Left colon (tissue), 2 donors: ENCODE measurements at places on chromosomes 11 and 22.

DNA sequence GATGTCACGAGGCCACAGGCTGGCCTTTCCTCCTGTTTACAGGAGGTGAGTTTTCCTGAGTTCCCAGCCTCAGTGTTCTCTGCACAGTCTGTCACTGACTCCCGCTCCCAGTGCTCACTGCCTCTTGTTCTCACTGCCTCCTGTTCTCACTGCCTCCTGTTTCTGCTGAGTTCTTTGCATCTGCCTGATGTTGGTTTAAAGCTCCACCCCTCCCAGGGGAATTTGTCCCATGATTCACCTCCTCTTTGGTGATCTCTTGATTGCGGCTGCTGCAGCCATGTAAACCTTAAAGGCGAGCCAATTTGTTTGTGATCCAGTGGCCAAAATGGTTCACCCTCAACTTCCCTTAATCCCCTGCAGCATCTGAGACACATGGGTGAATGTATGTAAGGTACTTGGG lies 6.0 kb upstream of the TUBA8 start:
- no peak for DNase-seq

DNA sequence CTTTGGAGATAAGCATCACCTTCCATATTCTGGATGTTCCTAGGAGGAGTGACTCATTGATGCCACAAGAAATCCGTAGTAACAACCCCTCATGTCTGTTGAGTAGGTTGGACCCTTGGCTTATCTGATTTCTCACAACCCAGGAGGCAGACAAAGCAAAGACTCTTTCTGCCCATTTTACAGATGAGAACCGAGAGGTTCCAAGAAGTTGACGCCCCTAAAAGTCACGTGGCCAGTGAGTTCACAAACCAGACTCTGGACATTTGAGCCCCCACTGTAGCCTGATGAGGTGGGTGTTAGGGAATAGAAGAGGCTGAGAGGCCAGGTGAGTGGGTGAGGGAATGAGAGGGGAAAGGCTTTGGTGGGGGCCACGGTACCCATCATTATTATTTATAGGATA lies 70.3 kb downstream of the TSPAN18 start:
- DNase-seq: no peak

DNA sequence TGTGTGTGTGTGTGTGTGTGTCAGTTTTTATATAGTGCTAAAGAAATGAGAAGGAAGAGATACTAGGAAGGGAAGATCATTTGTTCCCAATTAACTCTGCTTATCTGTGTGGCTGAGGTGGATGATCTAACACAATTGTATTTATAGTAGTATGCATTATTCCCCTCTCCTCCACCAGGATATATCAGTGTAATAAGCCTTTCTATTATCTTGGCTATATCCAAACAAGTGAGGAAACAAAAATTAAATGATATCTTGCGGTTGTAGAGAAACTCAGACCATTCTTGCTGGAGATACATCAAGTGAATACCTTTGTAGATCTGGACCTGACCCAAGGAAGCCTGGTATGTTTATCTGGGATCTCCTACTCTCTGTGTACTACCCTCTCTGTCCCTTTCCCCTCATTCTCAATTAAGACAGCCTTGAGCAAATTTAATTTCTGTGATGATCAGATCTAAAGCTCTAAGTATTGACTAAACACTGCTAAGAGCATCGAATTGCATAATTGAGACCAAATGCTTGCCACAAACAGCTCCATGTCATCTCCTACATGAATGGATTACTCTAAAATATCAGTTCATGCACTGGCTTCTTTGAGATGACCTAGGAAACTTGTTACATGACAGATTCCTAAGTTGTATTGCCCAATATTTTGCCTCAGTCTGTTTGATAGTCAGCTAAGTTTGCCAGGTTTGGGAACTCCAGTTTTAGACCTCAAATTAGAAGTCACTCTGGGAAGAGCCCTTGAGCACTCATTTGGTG lies 185.3 kb upstream of the CTSC start:
- no peak for DNase-seq

- DNase-seq: no peak
Observed at GRCh38 chr11:68649851-68650555, 34.3 kb upstream of the GAL start.

GRCh38 chr11:130908770-130909625 lies 7.3 kb downstream of the SNX19 start:
- no peak for DNase-seq

GRCh38 chr11:12220305-12220704 lies 109.9 kb downstream of the MICAL2 start:
- peak; percentile 60 for DNase-seq

DNA sequence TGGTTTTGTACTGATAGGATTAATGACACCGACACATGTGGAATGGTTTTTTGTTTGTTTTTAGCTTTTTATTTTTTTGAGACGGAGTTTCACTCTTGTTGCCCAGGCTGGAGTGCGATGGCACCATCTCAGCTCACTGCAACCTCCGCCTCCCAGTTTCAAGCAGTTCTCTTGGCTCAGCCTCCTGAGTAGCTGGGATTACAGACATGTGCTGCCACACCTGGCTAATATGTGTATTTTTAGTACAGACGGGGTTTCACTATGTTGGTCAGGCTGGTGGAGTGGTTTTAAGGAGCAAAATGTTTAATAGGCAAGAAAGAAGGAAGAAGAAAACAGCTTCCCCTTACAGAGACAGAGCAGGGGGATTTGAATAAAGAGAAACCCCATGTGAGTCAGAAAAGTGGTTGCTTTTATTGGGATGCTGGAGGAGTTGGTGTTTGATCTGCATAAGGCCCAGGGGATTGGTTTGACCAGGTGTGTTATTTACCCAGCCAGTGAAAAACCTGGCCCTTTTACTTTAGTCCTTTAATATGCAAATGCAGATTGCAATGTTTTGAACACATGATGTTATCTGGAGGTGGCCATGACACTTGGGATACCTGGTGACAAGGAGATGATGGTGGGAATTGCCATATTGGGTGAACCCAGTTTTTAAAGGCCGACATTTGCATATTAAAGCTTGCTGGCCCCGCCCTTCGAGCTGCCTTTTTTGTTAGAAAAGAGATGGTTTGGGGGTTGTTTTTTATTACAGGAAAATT lies 24.3 kb downstream of the SUSD2 start:
- no peak for DNase-seq

- DNase-seq: no peak
Observed at GRCh38 chr11:8222820-8223512, 40.7 kb downstream of the LMO1 start.

DNA sequence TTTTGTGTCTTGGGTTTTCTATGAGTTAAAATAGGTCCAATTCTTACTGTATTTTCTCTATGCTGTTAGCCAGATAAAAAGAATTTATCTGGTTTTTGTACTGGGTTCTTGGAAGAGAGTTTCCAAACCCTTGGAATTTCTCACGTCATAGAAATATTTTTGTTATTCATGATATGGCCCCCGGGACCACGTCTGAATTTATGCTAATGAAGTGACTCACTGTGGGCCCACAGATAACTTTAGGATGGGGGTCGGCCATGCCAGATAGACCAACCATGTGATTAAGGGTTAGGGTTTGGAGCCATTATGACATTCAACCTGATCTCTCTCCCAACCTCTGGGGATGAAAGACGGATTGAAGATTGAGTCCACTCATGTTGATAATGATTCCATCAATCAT lies 35.6 kb upstream of the DDI1 start:
- DNase-seq: no peak

DNA sequence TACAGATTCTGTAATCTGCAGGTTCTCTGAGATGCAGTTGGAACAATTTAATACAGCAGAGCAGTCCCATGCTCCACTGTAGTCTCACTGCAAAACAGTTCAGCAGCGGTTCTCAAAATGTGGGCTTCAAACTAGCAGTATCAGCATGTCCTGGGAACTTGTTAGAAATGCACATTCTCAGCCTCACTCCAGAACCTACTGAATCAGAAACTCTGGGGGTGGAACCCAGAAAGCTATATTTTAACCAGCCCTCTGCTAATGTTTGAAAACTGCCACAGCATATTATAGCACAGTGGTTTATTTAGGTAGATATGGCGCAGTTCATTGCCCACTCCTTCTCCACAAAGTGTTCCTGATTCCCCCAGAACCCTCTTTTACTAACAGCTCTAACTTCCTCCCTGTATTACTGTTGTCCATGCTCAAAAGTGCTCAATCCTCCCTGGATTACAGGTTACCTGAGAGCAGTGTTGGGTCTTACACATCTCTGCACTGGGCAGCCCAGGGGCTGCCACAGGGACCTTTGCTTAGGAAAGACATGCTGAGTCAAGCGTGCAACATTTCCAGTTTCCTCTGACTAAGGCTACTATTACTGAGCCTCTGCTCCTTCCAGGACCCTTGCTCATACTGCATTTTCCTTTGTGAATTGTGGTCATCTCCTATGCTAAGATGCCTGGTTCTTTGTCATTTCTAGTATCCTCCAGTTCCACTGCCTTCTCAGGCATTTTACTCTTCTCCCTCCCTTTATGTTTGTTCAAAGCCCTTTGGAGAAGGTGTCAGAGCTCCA lies 7.7 kb upstream of the DGAT2 start:
- no peak for DNase-seq

- no peak for DNase-seq
Observed at GRCh38 chr11:79697905-79698304, 257.1 kb upstream of the TENM4 start.

- no peak for DNase-seq
Observed at GRCh38 chr11:78207532-78208256, 19.0 kb downstream of the USP35 start.

DNA sequence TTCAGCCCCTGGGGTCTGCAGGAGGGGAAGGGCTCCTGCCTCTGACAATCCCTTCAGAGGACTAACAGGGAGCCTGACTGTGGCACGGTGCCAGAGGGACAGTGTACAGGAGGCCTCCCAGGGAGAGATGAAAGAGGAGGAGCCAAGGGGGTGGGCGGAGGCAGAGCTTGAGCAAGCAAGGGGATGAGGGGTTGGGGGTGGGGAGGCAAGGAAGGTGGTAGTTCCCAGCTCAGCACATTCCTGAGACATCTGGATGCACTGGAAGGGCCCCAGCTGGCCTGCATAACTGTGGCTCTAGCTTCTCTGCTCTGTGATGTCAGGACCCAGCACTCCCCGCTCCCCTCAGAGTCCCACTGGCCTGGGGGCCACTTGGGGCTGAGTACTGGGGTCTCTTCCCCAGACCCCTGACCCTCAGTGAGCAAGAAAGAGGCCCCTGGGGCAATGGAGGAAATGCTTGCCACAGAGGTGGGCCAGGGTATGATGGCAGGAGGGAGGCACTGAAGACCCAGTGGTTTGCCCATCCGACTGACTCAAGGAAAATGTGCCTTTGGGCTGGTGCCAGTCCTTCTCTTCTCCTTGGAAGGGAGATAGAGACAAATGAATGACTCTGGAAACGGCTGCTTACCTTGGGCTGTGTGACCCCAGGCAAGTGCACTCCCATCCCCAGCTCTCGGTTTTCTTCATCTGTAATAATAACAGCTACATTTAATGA lies 13.3 kb downstream of the CREB3L1 start:
- DNase-seq: peak; percentile 88

- no peak for DNase-seq
Observed at GRCh38 chr11:117754030-117754429, 43.0 kb downstream of the DSCAML1 start.

GRCh38 chr11:6889835-6890234 lies 2.5 kb downstream of the OR2D2 start:
- DNase-seq: no peak

GRCh38 chr22:21938071-21938822 lies 14.4 kb downstream of the PPM1F start:
- peak; percentile 94 for DNase-seq

DNA sequence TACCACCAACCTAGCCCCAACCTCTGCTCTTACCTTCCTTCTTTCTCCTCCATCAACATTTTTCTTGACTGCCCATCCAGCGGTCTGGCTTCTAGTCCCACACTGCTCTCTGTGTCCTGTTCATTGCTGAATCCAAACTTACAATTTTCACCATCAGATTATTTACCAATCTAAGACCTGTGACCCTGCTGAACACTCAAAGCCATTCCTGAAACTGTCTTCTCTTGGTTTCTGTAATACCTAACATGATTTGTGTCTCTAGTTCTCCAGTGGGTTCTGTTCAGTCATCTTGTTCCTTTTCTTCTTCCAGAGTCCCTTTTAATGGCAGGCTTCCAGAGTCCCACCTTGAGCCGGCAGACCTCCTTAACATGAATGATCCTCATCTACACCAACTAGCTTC lies 24.1 kb downstream of the RRAS2 start:
- no peak for DNase-seq

DNA sequence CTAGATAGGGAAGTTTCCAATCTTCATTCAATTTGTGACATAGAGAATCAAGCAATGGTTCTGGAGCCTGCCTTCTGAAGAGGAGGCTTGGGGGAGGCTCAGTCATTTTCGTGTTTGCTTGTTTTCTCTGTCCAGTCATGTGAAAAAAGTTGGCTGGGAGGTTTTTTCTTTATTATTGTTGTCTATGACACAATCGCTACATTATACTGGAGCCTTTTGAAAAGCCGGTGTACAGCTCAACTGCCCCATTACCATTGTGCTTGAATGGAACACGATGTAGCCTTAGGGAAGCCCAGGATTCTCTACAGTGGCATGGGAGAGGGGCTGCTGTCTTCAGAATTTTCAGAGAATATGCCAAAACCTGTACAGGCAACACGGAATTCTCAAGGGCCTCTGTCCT lies 57.9 kb upstream of the NCAM1 start:
- no peak for DNase-seq

GRCh38 chr22:49400136-49400940 lies 427.3 kb downstream of the BRD1 start:
- DNase-seq: no peak
